ENCODE measurements at places on chromosomes 16 and 17. TPM values are rescaled to one million over a fixed set of nuclear protein-coding genes. Genes with fewer than 3 reads are reported as not detected.

DNA sequence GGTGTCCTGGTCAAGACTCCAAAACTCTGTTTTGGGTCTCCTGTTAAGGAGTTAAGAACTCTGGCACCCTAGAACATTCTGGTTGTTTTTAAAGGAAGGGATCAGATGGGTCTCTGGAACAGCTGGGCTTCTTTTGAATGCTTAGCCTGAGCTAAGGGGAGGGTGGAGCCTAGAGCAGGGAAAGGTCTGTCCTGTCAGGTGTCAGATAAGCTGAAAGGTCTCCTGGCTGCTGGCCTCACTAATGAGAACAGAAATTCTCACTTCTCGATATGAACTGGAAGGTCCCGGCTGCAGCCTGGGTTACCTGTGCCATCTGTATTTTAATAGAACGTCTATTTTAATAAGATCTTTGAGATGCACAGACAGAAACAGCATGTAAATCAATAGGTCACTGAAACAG is 69.0 kb downstream of the RAP1GAP2 start:
- no peak overlapping the region for H3K27ac ChIP-seq
- no peaks in the 10 kb centered on the region for H3K27me3 ChIP-seq
- no peaks in the 10 kb centered on the region for H3K36me3 ChIP-seq
- no peaks in the 10 kb centered on the region for H3K4me1 ChIP-seq
- no peak for DNase-seq
- H3K4me3 ChIP-seq, result no peak overlapping the region

- H3K27me3 ChIP-seq, result no peaks in the 10 kb centered on the region
- no peak overlapping the region for H3K4me3 ChIP-seq
- H3K36me3 ChIP-seq, result no peaks in the 10 kb centered on the region
- DNase-seq, result no peak
- H3K4me1 ChIP-seq, result peaks cover 36% of the 10 kb centered on the region
Observed at GRCh38 chr17:20059728-20060188, 50.6 kb downstream of the SPECC1 start.

GRCh38 chr17:52696362-52696761 is 537.8 kb upstream of the CA10 start:
- H3K4me1 ChIP-seq, result no peaks in the 10 kb centered on the region
- H3K27ac ChIP-seq, result no peak overlapping the region
- no peak for DNase-seq
- no peaks in the 10 kb centered on the region for H3K36me3 ChIP-seq
- no peak overlapping the region for H3K4me3 ChIP-seq

The GPR139 gene
- not detected for total RNA-seq

DNA sequence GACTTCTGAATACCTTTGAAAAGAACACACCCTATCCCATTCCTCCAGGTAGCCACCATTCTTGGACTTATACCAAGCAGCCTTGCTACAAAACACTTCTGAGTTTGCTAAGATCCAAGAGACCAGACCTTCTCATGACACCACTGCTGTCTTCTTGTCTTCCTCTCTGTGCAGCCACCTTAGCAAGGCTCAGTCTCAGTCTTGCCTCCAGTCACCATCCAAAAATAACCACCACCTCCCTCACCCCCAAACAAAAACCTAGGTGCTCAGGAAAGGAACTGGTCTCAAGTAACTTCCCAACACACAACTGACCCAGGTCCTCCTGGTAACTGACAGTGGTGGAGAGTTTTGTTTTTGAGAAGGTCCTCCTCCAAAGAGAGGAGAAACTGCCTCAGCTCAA is 90.9 kb upstream of the CORO6 start:
- H3K4me1 ChIP-seq, result peaks cover 6% of the 10 kb centered on the region
- no peak overlapping the region for H3K4me3 ChIP-seq
- DNase-seq, result no peak

The TP53TG3 gene
- total RNA-seq, result not detected

- H3K4me1 ChIP-seq, result no peaks in the 10 kb centered on the region
- DNase-seq, result no peak
- no peak overlapping the region for H3K4me3 ChIP-seq
- H3K27ac ChIP-seq, result no peak overlapping the region
- H3K36me3 ChIP-seq, result peaks cover 100% of the 10 kb centered on the region
Observed at GRCh38 chr16:85667841-85668413, 20.8 kb downstream of the GINS2 start.

The GPR142 gene
- total RNA-seq, result not detected

The CEMP1 gene
- not detected for total RNA-seq

- no peak overlapping the region for H3K4me3 ChIP-seq
- H3K27ac ChIP-seq, result no peak overlapping the region
Observed at GRCh38 chr16:66678337-66678736, 18.2 kb downstream of the CMTM4 start.

DNA sequence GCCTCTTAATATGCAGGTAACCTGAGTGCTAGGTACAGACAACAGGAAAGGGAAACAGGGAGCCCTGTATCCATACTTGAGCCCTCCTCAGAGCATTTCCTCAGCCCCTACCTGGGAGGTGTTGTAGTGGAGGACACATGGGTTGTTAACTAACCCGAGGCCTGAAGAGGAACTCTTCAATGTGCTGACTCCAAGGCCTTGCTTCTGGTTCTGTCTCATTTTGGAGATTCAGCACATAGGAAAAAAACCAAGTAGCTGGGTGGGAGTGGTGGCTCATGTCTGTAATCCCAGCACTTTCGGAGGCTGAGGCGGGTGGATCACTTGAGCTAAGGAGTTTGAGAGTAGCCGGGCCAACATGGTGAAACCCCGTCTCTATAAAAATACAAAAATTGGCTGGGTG is 24.8 kb downstream of the SNX11 start:
- H3K4me3 ChIP-seq, result no peak overlapping the region
- no peaks in the 10 kb centered on the region for H3K36me3 ChIP-seq
- no peak overlapping the region for H3K27ac ChIP-seq
- no peak for DNase-seq
- H3K27me3 ChIP-seq, result no peaks in the 10 kb centered on the region

DNA sequence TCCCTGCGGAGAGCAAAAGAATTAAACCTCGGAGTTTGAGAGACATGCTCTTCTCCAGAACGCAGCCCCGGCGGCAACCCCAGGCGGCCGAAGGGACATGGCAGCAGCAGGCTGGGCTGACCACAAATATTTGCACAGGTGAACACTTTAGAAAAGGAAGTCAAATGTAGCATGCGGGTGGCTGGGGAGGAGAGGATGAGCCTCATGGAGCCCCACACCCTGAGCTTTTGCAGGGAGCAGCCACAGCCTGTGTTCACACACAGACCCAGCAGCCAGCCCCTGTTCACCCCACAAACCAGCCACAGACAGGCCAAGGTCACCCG is 17.8 kb downstream of the HS3ST6 start:
- no peaks in the 10 kb centered on the region for H3K4me1 ChIP-seq
- no peaks in the 10 kb centered on the region for H3K36me3 ChIP-seq
- H3K27me3 ChIP-seq, result no peaks in the 10 kb centered on the region
- H3K4me3 ChIP-seq, result no peak overlapping the region

The CCL17 gene
- 0.64 TPM for total RNA-seq

GRCh38 chr17:49218941-49219913 is 8.7 kb downstream of the ABI3 start:
- no peak overlapping the region for H3K4me3 ChIP-seq
- H3K4me1 ChIP-seq, result peaks cover 68% of the 10 kb centered on the region
- DNase-seq, result no peak
- no peaks in the 10 kb centered on the region for H3K36me3 ChIP-seq
- H3K27me3 ChIP-seq, result peaks cover 63% of the 10 kb centered on the region

All from esophagus squamous epithelium (tissue), 5 donors.